ENCODE measurements at places on chromosomes 5 and 9.
A peak's percentile ranks its signal among the peaks of the same experiment; 100 is the strongest.

DNA sequence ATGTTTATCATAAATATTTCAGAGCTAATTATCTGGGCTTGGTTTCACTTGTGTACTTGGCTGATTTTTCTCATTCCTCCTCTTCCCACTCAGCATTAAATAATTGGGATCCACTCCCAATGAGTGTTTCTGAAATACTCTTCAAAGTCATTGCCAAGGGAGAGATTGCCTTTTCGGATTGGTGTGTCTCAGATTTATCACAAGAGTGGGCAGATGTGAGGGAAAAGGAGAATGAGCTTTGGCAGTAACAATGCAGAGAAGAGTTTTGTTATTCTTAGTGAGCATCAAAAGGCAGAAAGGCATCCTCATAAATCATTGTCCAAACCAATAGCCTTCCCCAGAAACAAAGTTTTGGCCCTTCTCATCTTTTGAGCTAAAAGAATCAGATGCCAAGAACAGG lies 79.2 kb downstream of the SEMA5A start:
- peak; percentile 74 for DNase-seq

DNA sequence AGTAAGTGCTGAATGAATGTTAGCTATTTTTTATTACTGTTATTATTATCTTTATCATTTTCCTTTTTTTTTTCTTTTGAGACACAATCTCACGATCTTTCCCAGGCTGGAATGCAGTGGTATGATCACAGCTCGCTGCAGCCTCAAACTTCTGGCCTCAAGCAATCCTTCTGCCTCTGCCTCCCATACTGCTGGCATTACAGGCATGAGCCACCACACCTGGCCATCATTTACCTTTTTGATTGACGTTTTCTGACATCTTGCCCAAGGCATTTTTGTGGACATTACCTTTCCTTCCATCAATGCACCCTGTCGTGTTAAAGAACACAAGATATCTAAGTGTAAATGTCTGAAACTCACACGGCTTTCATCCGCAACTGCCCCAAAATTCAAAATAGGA lies 138.2 kb downstream of the GAS1 start:
- no peak for DNase-seq

- DNase-seq, result no peak
These were observed 73.8 kb downstream of the SLC25A46 start for GRCh38 chr5:110812639-110813038.

- no peak for DNase-seq
These were observed 53.1 kb upstream of the GRIN3A start for GRCh38 chr9:101791533-101791932.

GRCh38 chr5:95102080-95102479 lies 182.8 kb downstream of the MCTP1 start:
- DNase-seq, result no peak

DNA sequence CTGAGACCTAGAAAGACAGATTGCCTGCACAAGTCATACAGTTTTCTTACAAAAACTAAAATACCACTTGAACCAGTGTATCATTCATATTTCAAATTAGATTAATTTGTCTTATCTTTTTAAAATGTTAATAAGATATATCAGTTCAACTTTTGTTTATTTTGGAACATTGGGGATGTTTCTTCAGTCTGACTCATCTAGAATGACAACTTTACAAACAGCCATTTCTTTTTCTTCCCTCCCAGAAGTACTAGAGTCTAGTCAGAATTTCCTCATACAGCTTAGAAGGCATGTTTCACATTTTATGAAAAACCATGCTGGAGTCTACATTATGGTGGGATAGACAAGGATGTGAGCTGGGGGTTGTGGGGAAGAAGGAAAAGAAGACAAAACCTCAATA lies 262.5 kb downstream of the NFIB start:
- DNase-seq, result peak; percentile 59

GRCh38 chr9:85898332-85898731 lies 42.6 kb upstream of the NAA35 start:
- DNase-seq, result no peak

DNA sequence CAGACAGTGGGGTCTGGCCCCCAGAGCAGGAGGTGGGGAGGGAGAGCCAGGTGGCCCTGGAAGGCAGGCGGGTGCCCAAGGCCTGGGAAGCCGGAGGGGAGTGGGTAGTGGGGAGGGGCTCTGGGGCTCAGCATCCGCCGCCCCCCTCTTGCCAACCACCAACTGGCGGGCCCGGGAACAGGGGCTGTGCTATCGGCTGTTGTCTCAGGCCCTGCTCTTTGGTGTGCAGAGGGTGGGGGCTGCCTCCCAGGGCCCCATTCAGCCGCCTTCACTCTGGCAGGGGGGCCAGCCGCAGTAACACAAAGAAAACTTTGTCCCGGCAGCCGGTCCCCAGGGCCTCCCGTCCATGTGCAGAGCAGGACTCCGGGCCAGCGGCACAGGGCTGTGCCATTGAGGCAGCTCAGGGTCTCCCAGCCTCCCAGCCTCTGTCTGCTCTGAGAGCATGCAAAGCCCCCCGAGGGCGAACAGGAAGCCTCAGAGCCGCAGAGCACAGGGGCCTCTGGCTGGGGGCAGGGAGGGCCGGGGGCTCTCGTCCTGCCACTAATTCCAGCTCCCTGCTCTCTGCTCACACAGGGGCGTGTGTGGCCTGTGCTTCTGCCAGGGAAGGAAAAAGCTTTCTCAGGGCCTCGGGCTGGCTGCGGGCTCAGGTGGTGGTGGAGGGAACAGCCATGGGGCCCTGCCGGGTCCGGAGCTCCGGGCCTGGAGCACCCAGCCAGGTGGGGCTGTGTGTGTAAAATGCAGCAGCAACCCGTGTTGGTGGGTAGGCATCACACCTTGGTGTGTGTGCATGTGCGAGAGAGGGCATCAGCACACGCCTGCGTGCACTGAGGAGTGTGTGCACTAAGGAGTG lies 54.2 kb upstream of the NOTCH1 start:
- DNase-seq, result no peak

DNA sequence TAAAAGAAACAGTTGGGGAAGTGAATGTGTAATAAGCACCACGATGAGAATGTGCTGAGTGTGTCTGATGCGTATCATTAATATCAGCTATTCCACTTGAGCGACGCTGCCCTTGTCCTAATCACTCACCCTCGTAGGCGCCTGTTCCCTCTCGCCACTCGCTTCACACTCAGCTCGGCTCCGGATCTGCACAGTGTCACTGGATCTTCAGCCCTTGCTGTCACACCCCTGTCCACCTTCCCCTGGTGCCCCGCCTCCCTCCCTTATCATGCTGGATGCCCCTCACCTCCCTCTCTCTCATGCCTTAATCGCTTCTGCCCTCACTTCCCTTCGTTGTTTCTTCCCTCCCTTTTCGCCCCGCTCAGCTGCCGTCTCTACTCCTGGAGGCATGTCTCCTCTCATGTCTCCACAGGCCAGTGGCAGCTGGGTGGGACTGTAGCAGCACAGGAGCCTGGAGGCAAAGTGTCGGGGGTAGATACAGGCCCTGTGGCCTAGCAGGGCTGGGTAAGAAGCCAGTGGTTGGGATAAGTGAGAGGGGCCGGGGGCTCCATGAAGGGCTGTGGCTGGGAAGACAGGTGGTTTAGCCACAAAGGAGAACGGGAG lies 43.5 kb downstream of the ANKDD1B start:
- no peak for DNase-seq

GRCh38 chr5:172830876-172831662 lies 3.0 kb upstream of the ERGIC1 start:
- peak; percentile 94 for DNase-seq

GRCh38 chr5:20109326-20109725 lies 121.3 kb upstream of the CDH18 start:
- no peak for DNase-seq

DNA sequence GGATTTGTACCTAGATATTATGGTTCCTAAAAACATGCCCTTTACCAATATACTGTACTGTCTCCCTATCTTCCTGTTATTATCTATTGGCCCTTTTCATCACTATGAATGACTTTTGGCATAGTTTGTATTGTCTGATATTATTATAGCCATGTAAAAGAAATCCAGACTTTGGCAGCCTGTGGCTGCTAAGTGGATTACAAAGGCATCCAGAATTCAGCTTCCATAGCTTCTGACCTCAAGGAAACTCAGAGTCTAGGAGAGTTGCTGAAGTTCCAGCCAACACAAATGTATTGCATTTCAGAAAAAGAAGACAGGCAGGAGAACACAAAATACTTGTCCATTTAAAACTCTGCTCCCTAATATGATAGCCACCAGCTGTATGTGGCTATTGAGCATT lies 319.2 kb upstream of the MPDZ start:
- DNase-seq, result peak; percentile 68

Measured in fibroblast of the aortic adventitia (primary cell).